Type B pancreatic cell (in vitro differentiated cells): ENCODE measurements at places on chromosomes 1 and 21. TPM values are rescaled to one million over a fixed set of nuclear protein-coding genes. Genes with fewer than 3 reads are reported as not detected.

DNA sequence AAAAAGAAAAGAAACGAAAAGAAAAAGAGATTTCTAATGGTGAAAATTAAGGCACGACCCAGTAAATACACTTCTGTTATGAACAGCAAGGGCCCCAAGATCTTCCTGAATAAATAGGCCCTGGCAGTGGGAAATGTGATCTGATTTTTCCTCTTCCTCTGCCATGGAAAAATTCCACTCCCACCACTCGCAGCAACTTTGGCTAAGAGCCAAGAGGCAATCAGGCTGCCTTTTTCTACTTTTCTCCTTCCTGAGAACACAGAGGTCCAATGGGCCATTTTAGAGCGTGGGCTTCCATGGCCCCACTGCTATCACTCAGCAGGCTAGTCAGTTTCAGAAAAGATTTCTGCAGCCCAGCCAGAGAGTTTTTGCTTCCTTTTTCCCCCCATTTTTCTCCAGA lies 33.7 kb upstream of the AK4 start:
- no peak for DNase-seq
- peak overlapping the region; percentile 15 for H3K27ac ChIP-seq
- peaks cover 2% of the 10 kb centered on the region for H3K27me3 ChIP-seq
- peaks cover 18% of the 10 kb centered on the region for H3K4me1 ChIP-seq
- H3K4me3 ChIP-seq: peak overlapping the region; percentile 64

- peaks cover 18% of the 10 kb centered on the region for H3K4me1 ChIP-seq
- peaks cover 27% of the 10 kb centered on the region for H3K27me3 ChIP-seq
- DNase-seq: no peak
- no peaks in the 10 kb centered on the region for H3K36me3 ChIP-seq
- H3K27ac ChIP-seq: peak overlapping the region; percentile 46
Measured at GRCh38 chr1:112316254-112316913, 79.6 kb upstream of the CTTNBP2NL start.

GRCh38 chr1:84758968-84759491 lies 68.8 kb upstream of the SSX2IP start:
- H3K27ac ChIP-seq: no peak overlapping the region
- peaks cover 4% of the 10 kb centered on the region for H3K27me3 ChIP-seq
- no peak for DNase-seq
- H3K36me3 ChIP-seq: no peaks in the 10 kb centered on the region
- H3K4me1 ChIP-seq: peaks cover 19% of the 10 kb centered on the region

DNA sequence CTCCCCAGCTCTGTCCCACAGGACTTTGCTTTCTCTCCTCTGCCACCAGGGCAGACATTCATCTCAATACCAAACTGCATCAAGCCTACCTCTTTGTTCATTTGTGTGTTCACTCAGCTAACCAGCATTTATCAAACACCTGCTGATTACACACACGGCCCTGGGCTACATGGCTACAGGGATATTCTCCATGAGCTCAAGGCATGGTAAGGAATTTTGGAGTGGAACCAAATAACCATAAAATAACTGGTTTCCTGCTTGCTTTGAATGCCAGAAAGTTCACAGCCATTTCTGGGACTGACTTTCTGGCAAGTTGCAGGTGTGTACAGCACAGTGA lies 54.6 kb downstream of the LDLRAD2 start:
- no peaks in the 10 kb centered on the region for H3K27me3 ChIP-seq
- DNase-seq: no peak
- H3K36me3 ChIP-seq: peaks cover 5% of the 10 kb centered on the region
- no peak overlapping the region for H3K27ac ChIP-seq
- H3K4me1 ChIP-seq: peaks cover 10% of the 10 kb centered on the region
- no peak overlapping the region for H3K4me3 ChIP-seq

GRCh38 chr1:182588500-182589396 lies at the start of gene RNASEL:
TSS of gene RNASEL (minus strand) at chr1:182589256. CDS start at chr1:182586806, 2,450 bp downstream.
- peak within 1 kb of the TSS; percentile 97 for H3K4me3 ChIP-seq
- peaks cover 20% of the 10 kb centered on the region for H3K4me1 ChIP-seq
- no peaks in the 10 kb centered on the region for H3K27me3 ChIP-seq
- H3K36me3 ChIP-seq: peaks cover 3% of the 10 kb centered on the region
- H3K27ac ChIP-seq: peak within 1 kb of the TSS; percentile 100
- DNase-seq: no peak

DNA sequence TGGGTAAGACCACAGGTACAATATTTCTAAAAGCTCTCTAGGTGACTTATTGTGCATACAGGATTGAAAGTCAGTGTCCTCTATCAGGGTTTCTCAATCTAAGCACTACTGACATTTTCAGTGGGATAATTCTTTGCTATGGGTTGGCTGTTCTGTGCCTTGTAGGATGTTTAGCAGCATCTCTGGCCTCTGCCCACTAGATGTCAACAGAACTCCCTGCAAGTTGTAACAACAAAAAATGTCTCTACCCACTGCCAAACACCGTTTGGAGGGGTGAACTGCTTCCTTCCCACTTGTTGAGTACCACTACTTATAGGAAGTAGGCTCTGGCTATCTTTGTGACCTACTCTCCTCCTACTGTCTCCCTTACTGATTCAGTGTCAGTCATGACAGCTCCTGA lies 90.1 kb upstream of the ZRANB2 start:
- no peak overlapping the region for H3K4me3 ChIP-seq
- no peaks in the 10 kb centered on the region for H3K27me3 ChIP-seq
- no peaks in the 10 kb centered on the region for H3K4me1 ChIP-seq
- H3K27ac ChIP-seq: no peak overlapping the region
- no peaks in the 10 kb centered on the region for H3K36me3 ChIP-seq

DNA sequence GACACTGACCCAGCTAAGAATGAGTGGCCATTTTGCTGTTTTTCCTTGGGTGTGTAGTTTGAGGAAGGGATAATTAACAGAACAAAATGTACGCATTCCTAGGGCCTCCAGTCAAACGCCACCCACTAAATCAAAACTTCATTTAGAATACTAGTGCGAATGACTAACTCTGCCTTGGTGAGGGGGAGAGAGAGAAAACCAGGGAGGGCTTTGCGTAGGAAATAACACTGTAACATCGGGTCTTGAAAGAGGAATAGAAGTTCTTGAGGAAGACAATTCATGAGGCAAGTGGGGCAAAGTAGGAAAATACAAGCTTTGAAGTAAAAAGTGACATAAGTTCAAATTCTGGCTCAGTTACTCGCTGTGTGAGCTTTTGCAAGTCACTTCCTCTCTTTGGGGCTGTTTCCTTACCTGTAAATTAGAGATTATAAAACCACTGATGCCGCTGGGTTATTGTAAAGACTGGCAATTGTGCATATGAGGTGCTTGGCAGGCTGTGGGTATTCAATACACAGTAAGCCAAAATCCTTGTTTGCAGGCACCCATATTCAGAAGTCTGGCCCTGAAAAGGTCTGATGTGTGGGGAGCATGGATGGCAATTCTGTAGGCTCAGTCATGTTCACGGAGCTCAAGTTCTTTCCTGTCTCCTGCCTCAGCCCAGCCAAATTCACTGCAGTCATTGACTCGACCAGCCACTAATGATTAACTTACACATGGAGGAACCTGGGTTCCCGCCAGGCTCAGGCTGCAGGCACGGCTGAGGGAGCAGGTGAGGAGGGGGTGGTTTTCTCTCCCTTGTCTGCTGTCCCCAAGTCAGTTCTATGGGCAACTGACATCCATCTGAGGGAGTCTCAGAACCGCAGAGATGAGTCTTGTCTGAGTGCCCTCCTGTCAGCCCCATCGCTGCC lies 140.3 kb upstream of the CSF3R start:
- no peak overlapping the region for H3K27ac ChIP-seq
- DNase-seq: no peak
- no peak overlapping the region for H3K4me3 ChIP-seq
- no peaks in the 10 kb centered on the region for H3K4me1 ChIP-seq
- no peaks in the 10 kb centered on the region for H3K36me3 ChIP-seq

DNA sequence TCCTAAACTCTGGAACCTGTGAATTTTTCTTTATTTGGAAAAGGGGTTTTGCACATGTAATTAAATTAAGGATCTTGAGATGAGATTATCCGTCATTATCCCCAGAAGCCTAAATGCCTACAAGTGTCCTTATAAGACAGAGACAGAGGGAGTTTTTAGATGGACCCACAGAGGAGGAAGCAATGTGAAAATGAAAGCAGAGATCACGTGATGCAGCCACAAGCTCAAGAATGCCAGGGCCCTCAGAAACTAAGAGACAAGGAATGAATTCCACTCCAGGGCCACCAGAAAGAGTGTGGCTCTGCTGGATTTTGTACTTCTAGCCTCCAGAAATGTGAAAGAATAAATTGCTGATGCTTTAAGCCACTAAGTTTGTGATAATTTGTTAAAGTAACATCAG lies 183.6 kb upstream of the UBE2U start:
- H3K4me1 ChIP-seq: peaks cover 22% of the 10 kb centered on the region
- no peak for DNase-seq
- H3K27ac ChIP-seq: no peak overlapping the region
- no peak overlapping the region for H3K4me3 ChIP-seq
- no peaks in the 10 kb centered on the region for H3K27me3 ChIP-seq
- peaks cover 4% of the 10 kb centered on the region for H3K36me3 ChIP-seq

- H3K27me3 ChIP-seq: peaks cover 3% of the 10 kb centered on the region
- no peak overlapping the region for H3K4me3 ChIP-seq
- peaks cover 14% of the 10 kb centered on the region for H3K4me1 ChIP-seq
- DNase-seq: no peak
- H3K36me3 ChIP-seq: no peaks in the 10 kb centered on the region
Measured at GRCh38 chr1:98388441-98388840, 273.1 kb upstream of the SNX7 start.

- peak; percentile 88 for DNase-seq
- peak overlapping the region; percentile 91 for H3K27ac ChIP-seq
- peaks cover 57% of the 10 kb centered on the region for H3K4me1 ChIP-seq
- H3K27me3 ChIP-seq: no peaks in the 10 kb centered on the region
Measured at GRCh38 chr1:229227298-229227919, 43.5 kb upstream of the RAB4A start.

GRCh38 chr1:30845237-30845903 lies 63.2 kb downstream of the SDC3 start:
- peaks cover 27% of the 10 kb centered on the region for H3K4me1 ChIP-seq
- DNase-seq: no peak
- H3K27me3 ChIP-seq: peaks cover 58% of the 10 kb centered on the region
- H3K36me3 ChIP-seq: no peaks in the 10 kb centered on the region
- H3K4me3 ChIP-seq: no peak overlapping the region

LCA5L gene
- 1.9 and 2.6 TPM in 2 replicates for total RNA-seq

RORC gene
- not detected in 2 replicates for total RNA-seq

AMY1C gene
- not detected in 2 replicates for total RNA-seq

APCS gene
- 0.40 TPM in 1 of 2 replicates, not detected in the other for total RNA-seq

SPAG17 gene
- 1.3 and 5.6 TPM in 2 replicates for total RNA-seq

SELENBP1 gene
- total RNA-seq: 20.5 and 39.2 TPM in 2 replicates
